ENCODE measurements at places on chromosomes 12 and 14. TPM values are rescaled to one million over a fixed set of nuclear protein-coding genes. Genes with fewer than 3 reads are reported as not detected.

Gene DIO2
- 4.4 TPM for total RNA-seq

Gene GLIPR1L2
- total RNA-seq, result 1.5 TPM

Gene PIP4P1
- 29.7 TPM for total RNA-seq

Gene CD27
- total RNA-seq, result 0.28 TPM

Gene NINJ2
- 37.3 TPM for total RNA-seq

Gene PLCZ1
- total RNA-seq, result not detected

Gene C12orf57
- 89.3 TPM for total RNA-seq

Gene BEGAIN
- 1.0 TPM for total RNA-seq

Gene NGB
- not detected for total RNA-seq

Gene COX8C
- total RNA-seq, result not detected

Gene CCDC197
- total RNA-seq, result 0.71 TPM

Gene KLHL33
- total RNA-seq, result 10.9 TPM

Gene CELA1
- not detected for total RNA-seq

Gene MIP
- total RNA-seq, result not detected

Gene CLEC1B
- total RNA-seq, result not detected

Gene BMP4
- total RNA-seq, result 8.6 TPM

Gene FOXG1
- not detected for total RNA-seq

Gene DBX2
- total RNA-seq, result 0.20 TPM
